B cell (primary cell): ENCODE measurements at places on chromosomes 2 and 18. TPM values are rescaled to one million over a fixed set of nuclear protein-coding genes. Genes with fewer than 3 reads are reported as not detected.

Gene OTX1
- total RNA-seq: not detected in 2 replicates

Gene ADI1
- total RNA-seq: 23.1 and 25.0 TPM in 2 replicates

Gene MDH1B
- 0.34 TPM in 1 of 2 replicates, not detected in the other for total RNA-seq

DNA sequence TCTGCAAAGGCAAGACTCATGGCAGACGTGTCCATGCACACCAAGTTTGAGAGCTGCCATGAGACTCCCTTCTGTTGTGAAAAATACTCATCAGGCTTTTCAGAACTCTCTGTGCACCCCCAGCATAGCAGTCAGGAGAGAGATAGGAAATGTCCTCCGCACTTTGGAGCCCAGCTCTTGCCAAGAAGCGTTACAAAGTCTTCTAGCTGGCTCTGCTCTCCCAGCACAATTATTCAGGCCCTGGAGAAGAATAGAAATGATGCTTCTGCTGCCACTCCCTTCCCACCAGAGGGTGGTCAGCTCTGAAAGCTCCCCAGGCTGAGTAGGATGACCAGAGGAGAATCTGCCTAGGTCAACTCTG is 594.4 kb upstream of the ID2 start:
- no peaks in the 10 kb centered on the region for H3K27me3 ChIP-seq
- H3K27ac ChIP-seq: no peak overlapping the region
- no peaks in the 10 kb centered on the region for H3K4me1 ChIP-seq
- H3K36me3 ChIP-seq: no peaks in the 10 kb centered on the region

Gene AGXT
- total RNA-seq: not detected in 2 replicates

- no peaks in the 10 kb centered on the region for H3K36me3 ChIP-seq
- DNase-seq: no peak
- peaks cover 6% of the 10 kb centered on the region for H3K4me1 ChIP-seq
- H3K27ac ChIP-seq: no peak overlapping the region
Measured at GRCh38 chr2:46703588-46703987, 212.0 kb downstream of the MCFD2 start.

DNA sequence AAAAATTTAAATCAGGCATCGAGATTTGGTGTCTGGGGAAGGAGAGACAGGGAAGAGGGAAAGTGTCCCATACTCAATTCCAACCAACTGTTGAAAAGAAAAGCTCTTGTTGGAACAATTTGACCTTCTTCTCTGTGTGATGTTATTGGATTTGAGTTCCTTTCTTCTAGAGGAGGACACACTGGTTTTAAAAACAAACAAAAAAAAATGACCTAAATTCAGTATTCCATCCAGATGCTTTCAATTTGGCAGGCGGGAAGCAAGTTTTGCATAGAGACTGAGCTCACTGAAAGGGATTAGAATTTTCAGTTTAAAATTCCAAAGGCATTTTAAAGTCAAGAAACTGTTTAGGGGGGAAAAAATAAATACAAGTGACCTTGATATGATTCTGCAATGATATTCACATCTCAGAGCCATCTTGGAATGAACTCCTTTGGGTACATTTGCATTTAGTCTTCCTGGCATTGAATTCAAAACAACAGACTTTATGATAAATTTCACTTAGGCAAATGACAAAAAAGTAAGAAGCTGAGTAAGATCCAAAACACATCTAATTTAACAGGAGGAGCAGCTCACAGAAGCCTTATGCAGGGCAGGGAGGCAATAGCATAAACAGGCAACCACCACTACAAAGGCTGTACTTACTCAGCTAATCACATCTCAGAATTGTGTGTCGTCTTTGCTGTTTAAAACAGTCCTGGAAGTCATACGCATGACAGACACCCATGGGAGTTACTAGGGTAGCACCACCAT is 126.8 kb downstream of the CDH20 start:
- no peaks in the 10 kb centered on the region for H3K36me3 ChIP-seq
- no peak overlapping the region for H3K4me3 ChIP-seq
- H3K4me1 ChIP-seq: no peaks in the 10 kb centered on the region
- no peak for DNase-seq
- no peaks in the 10 kb centered on the region for H3K27me3 ChIP-seq

- no peaks in the 10 kb centered on the region for H3K27me3 ChIP-seq
- no peak for DNase-seq
- no peak overlapping the region for H3K4me3 ChIP-seq
- H3K4me1 ChIP-seq: peaks cover 16% of the 10 kb centered on the region
- H3K36me3 ChIP-seq: peaks cover 93% of the 10 kb centered on the region
- no peak overlapping the region for H3K27ac ChIP-seq
Measured at GRCh38 chr2:241091734-241092445, 10.2 kb downstream of the MTERF4 start.

DNA sequence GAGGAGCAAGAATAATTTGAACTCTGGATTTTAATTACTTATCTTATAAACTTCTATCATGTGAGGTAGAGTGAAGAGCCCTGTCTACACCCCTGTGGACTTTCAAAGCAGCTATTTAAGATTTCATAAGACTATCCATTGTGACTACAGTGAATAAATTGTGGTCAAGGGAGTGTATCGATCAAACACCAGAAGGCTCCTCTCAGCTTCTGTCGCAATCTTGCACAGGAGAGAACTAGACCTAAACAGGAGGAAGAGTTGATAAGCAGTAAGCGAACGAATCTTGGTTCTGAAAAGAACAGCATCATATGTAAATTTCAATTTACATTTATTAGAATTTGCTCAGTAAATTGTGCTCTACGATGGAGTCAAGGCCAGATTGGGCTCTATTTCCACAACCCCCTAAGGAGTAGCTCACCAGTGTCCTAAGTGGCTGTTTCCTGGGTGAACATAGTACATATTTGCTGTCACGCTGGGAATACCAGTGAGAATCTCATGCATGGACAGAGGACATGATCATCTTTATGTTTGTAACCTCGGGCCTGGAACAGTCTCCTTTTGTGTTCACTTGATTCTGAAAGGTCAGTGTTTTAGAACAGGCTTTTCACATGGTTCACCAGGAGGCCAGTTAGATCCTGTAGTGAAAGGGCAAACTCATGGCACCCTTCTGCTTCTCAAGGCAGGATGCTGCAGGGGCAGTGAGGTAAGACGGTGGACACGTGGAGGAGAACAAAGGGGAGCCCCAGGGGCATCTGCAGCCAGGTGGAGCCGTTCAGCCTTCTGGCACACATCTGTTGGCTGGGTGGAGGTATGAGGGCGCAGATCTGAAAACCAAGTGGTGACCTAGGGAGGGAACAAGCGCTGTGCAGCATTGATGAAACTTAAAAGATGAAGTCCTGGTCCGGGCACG is 33.3 kb downstream of the NPAS2 start:
- no peak overlapping the region for H3K4me3 ChIP-seq
- no peaks in the 10 kb centered on the region for H3K27me3 ChIP-seq
- H3K27ac ChIP-seq: no peak overlapping the region

GRCh38 chr18:59022167-59022945 is 117.3 kb upstream of the SEC11C start:
- H3K4me3 ChIP-seq: no peak overlapping the region
- no peaks in the 10 kb centered on the region for H3K27me3 ChIP-seq
- H3K27ac ChIP-seq: no peak overlapping the region
- H3K36me3 ChIP-seq: no peaks in the 10 kb centered on the region

Gene ATP8B1
- total RNA-seq: 0.10 and 0.27 TPM in 2 replicates

- no peak overlapping the region for H3K27ac ChIP-seq
- H3K4me3 ChIP-seq: no peak overlapping the region
Measured at GRCh38 chr2:129748653-129749052, 230.8 kb upstream of the RAB6C start.
